ENCODE measurements at places on chromosomes 6 and 20.

DNA sequence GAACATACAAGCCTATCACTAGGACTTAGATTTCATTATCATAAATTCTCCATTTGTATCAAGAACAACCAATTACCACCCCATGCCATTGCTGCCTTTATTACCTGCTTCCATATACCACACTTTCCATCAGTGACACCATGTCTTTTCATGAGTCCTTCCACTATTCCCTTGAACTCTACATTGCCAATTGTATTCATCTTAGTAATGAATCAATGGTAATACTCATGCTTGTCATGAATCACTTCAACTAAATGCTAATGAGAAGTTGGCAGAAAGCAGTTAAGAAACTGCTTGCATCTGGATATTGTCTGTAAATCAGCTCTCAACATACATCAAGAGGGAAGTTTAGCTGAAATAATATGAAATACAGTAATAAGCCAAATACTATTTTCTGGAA lies 61.2 kb upstream of the RNF217 start:
- DNase-seq: no peak

DNA sequence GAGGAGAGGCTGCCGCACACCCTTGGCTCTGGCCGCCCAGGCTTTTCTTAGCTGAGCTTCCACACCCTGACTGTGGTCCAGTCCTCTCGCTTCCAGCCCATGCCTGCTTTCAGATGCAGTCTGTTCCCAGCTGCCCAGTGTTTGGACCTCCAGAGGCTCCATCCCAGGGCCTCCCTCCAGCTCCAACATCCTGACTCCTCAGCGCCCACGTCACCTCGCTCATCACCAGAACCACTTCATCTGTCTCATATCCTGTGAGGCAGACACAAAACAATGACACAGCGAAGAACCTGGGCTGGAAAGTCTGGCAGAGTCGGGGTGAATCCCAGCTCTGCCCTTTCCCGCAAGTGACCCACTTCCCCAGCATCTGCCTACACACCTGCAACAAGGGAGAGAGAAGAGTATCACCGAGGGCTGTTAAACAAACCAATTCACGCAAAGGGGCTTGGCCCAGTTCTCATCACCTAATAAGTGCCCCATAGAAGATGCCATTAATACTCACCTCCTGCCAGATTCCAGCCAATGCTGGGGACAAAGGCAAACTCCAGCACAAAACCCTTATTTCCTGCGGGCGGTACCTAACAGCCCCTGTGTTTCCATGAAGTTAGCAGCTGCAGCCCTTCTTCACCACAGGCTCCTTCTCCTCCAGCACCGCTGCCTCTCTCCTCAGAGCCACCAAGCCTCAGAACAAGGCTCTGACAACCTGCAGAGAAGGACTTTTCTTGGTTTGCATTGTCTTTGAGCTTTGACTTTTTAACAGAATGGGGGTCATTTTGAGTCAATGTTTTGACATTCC lies 133.4 kb upstream of the CDH4 start:
- no peak for DNase-seq

DNA sequence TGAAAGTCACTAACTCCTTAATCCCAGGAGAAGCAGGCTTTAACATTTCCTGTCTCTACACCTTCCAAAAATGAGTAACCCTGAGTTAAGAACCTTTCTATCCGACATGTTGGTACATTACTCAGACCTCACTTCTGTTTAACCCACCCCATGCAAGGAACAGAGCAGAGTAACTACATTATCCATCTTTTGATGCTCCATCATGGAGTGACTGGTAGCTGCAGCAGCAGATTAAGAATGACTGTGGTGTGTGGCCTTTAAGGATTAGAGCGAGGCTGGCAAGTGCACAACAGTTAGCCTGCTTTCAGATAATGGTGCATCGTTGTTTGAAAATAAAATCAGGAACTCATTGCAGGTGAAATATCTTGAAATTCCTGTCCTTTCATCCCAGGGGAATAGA lies 2.0 kb downstream of the TRAF3IP2 start:
- DNase-seq: no peak

DNA sequence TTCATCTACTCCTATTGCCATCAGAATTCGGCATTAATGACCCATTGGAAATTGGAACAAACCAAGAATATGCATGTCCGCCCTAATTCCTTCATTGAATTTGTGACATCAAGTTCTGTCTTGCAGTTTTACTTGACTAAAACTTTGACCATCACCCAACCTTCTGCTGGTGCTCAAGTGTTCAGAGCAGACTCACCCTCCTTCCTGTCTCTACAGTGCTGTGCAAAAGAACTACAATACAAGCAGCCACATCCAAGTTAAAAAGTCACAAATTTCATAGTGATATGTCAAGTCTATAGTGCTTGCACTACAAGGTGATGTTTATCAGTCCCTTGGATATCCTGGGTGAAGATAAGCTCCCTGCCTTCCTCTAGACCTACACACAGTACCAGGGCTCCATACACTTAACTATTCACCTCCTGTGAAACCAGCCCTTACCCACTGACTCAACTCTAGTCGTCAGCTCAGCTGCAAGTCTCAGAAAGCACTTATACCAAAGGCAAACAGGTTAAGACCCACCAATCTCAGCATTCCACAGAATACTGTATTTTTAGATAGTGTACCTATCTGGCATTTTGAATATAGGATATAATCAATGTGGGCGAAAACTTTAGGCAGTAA lies 23.6 kb downstream of the SNX5 start:
- no peak for DNase-seq

- no peak for DNase-seq
Observed at GRCh38 chr20:54044156-54044555, 26.2 kb downstream of the BCAS1 start.

GRCh38 chr6:34226731-34227586 lies 9.7 kb upstream of the HMGA1 start:
- DNase-seq: no peak

DNA sequence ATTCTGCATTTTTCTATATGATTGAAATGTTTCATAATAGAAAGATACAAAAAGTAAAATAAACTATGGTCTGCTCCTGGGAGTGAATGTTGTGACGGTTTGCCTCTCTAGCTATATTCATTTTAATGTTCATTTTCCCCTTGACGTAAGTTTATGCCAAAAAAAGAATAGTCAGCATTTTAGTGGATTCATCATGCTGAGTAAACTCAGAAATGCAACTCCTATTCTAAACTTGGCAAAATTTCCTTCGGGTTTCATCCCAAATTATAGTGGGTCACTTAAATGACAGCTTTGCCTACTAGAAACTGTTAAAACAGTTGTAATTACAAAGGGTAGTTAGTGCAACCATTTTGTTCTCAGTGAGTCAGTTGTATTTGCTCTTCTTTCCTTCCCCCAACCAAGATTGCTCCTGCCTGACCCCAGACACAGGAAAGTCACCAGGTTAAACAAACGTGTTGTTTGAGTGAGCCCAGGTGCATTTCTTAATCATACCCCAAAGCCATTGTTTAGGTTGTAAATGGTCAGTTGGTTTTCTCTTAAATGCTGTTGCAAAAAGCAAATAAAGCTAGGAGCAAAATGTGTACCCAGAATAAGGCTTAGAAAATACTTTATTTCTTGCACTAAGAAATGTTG lies 482.3 kb upstream of the SOX4 start:
- no peak for DNase-seq

- DNase-seq: no peak
Observed at GRCh38 chr6:52509281-52510212, 67.3 kb downstream of the TRAM2 start.

DNA sequence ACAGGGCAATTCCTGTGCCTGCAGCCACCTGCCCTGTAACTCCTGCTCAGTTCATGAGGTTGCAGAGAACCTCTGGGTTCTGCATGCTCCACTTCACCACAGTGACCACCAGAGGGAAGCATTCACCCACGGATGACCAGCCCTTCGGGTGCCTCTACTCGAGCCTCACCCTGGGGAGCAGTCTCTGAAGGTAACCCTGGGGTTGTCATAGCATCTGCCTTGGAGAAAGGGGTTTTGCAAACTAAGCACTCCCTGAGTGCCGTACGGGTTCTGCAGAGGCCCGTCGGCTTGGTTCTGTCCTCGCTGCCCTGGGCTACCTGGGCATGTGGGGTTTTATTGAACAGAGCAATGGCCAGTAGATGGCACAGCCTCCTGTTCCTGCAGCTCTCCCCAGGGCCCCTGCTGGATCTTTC lies 10.2 kb upstream of the CST5 start:
- DNase-seq: peak; percentile 54

- DNase-seq: no peak
Observed at GRCh38 chr6:166318227-166318626, 10.0 kb upstream of the PRR18 start.

DNA sequence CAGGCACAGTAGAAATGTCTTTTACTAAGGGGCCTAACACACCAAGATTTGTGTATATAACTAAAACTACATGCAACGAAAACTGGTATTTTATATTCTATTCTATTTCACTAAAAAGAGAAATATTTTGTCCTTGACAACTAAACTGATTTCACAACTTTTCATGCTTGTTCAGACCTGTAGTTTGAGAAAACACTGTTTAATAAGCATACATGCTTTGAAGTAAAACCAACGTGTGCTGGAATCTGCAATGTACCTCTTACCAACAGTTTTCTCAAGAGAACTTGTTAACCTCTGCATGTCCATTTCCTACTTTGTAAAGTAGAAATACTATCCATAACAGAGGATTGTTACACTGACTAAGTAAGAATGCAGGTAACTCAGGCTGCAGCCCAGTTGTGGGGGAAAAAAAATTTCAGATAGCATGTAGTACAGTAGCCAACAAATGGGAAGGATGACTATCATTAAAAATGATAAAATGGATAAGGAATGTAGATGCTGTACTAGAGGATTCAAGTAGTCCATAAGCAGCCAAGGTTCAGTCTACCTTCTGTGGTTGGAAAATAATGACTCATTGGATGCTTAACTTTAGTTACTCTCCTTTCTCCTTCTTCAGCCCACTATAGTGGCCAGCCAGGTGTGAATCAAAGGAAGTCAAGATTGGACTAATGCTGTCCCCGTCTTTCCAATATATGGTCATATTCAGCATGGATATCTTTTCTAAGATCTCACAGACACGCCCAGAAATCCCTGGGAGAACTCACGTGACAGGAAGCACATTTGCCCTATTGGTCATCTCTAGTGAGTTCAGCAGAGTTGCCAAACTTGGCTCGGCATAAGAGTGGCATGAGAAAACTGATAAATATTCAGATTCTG lies 65.2 kb downstream of the HFE start:
- DNase-seq: no peak

DNA sequence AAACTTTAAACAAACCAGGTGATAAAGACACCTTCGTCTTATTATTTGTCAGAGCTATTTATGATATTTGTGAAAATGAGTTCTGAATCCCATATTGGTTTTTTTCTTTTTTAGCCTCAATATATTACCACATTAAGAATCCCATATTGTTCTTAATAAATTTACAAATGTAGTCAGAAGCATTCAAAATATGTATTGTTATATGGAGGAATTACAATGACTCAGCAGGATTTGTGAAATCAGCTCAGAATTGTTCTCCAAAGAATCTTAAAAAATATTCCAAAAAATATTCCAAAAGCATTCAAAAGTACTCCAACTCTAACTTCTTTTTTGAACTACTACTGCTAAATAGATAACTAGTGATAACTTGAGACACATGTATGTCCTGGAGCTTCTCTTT lies 6.5 kb upstream of the ZNF343 start:
- no peak for DNase-seq

GRCh38 chr6:147538821-147539220 lies 30.3 kb downstream of the SAMD5 start:
- no peak for DNase-seq

DNA sequence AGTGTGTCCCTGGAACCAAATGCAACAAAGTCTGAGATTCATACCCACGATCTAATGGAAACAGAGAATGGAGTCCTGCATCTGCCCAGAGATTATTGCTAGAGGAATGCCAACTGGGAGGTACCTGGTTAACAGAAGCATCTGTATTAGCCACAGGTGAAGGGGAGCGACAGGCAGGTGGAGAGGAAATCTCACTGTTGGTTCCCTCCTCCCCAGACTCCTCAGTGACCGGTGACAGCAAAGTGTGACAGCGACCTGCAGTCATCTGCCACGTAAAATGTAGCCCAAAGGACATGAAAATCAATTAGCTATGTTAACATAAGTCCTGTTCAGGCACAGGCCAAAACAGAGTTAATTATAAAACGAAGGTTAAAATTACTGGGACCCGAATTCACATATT lies 336.6 kb downstream of the SYNE1 start:
- no peak for DNase-seq

DNA sequence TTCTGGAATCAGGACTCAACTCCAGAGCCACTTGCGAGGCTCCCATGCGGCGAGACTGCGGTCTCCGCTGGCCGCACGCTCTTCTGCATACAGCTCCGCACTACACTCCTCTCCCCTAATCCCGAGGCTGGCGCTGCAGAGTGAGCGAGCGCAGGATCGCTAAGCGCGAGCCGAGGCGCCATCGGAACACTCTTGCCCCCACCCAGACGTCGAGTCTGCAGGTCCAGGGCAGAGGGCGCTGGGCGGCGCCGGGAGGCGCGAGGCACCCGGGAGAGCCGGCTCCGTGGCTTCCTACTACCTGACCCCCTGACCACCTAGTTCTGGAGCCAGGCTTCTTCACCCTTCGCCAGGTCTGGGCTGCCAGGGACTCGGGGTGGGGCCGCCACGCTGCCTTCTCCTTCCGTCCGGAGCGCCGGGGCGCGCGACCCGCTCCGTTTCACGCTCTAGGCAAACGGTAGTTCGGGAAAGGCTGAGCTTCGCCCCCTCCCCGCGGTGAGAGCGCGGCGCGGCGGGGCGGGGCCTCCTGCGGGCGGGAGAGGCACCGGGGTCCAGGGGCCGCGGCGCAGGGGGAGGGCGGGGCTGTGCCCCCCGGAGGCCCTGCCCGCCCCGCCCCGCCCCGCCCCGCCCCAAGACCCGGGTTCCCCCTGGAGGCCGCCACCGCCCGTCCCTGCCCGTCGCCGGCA lies 5.4 kb upstream of the TUBB2A start:
- peak; percentile 51 for DNase-seq

GRCh38 chr6:69866351-69866769 lies at the start of gene COL19A1:
Gene COL19A1, plus strand, starts transcription at chr6:69866556. Its CDS starts 13,012 bp downstream, at chr6:69879568.
- peak; percentile 4 for DNase-seq

DNA sequence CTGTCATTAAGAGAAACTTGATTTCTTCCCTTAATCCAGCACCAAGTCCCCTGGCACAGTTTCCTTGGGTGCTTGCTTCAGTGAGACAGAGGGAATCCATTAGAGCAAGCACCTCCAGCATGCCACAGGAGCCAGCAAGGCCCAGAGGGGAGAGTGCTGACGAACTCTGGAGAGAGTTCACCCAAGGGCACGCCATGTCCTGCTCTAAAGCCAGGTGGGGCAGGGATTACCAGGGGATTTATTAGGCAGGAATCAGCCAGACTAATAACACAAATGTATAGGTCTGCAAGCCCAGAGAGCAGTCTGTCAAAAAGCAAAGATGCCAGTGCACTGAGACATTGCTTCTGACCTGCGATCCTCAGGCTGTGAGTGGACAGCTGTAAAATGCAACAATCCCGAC lies 155.4 kb upstream of the SYNDIG1 start:
- DNase-seq: no peak

GRCh38 chr20:37670351-37670791 lies 23.5 kb upstream of the CTNNBL1 start:
- no peak for DNase-seq

DNA sequence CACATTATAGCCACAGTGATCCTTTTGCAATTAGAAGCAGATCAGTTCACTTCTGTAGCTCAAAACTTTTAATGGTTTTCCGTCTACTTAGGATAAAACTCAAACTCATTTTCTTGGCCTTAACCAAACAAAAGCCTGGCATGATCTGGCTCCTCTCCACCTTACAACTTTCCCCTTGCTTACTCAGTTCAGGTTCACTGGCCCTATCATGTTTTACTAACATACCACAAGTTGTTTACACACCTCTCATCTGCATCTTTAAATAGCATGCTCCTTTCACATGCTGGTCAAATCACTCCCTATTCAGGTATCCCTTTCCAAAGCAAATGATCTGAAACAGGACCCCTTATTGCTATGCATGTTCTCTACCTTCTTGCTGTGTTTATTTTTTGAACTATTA lies 191.4 kb upstream of the FAM83B start:
- no peak for DNase-seq

All from effector CD4-positive, alpha-beta T cell (primary cell).